ENCODE measurements at places on chromosomes 3 and 15. TPM values are rescaled to one million over a fixed set of nuclear protein-coding genes. Genes with fewer than 3 reads are reported as not detected.

KLHL40 gene
- total RNA-seq = not detected

CHAC1 gene
- 9.5 TPM for total RNA-seq

TF gene
- total RNA-seq = not detected

RETNLB gene
- total RNA-seq = not detected

CFAP91 gene
- total RNA-seq = not detected

SLC22A14 gene
- 0.12 TPM for total RNA-seq

CP gene
- total RNA-seq = 0.39 TPM

PPIP5K1 gene
- total RNA-seq = 16.7 TPM

HESX1 gene
- total RNA-seq = 1.9 TPM

CCDC13 gene
- 0.48 TPM for total RNA-seq

ARPIN gene
- 12.0 TPM for total RNA-seq

GOLGA8F gene
- not detected for total RNA-seq

DNA sequence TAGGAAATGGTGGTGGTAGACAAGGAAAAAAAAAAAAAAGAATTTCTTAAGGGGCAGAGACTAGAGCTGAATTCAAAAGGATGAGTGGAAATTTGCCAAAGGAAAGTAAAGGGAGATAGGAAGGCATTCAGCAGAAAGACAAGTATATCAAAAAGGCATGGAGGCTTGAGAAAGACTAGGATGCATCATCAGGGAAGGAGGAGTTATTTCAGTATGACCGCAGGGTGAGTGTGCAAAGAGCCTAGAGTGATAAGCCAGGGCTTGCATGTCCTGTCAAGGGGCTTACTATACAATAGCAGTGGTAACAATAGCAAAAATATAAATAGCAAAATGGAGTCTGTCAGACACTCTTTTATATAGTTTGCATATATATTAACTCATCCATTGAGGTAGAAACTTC is 112.0 kb downstream of the FRMD4B start:
- peak; percentile 23 for DNase-seq

GRCh38 chr3:167700046-167700445 is 34.6 kb downstream of the PDCD10 start:
- DNase-seq = no peak

DNA sequence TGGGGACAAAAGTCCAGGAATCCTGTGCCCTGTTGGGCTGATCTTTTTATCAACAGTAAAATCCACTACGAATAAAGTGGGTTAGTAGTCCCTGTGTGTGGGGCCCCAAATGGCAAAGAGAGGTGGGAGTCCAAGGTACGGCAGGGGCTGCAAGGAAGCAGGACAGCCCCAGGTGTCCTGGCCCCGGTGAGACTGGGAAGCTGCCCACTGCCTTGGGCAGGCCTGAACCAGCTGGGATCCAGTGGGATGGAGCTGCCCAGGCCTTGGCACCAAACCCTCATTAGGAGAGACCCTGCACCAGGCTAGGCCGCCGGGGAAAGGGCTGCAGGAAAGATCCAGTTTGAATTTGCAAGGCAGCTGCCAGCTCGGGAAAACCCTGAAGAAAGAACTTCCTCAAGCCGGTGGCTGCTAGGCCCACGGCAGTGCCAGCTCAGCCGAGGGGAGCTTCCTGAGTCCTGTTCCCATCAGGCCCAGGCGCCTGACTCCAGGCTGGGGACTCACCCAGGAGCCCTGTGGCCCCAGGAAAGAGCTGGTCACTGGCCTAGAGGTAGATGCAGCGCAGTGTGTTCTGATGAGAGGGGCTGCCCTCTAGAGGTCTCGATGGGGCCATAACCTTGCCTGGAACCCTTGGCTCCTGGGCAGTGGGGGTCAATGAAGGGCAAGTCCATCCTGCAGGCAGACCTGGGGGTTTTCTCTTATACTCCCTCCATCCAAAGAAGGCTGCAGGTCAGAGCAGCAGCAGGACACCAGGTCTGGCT is 14.4 kb upstream of the GNAI2 start:
- DNase-seq = no peak

GRCh38 chr15:40743921-40744814 is 10.9 kb downstream of the RMDN3 start:
- peak; percentile 68 for DNase-seq

- DNase-seq = no peak
Measured at GRCh38 chr3:53199834-53200233, 38.8 kb downstream of the PRKCD start.

DNA sequence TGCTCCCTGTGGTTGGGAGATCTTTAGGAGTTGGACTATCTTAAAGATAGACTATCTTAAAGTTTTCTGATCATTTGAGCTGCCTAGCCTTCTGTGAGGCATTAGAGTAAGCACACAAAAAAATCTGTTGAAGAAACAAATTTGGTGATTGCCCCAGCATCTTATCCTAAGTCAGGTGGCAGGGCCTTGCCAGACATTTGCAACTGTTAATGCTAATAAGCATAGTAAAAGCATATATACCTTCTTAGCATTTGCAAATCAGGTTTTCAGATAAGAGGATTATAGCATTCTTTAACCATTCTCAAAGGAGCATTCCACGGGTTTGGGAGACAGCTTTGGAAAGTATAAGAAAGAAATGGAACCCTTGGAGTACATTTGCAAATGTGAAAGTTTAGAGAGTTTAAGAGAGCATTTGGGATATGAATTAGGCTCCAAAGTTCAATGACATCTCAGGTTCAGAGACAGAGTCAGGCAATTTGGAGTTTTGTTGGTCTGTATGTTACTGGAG is 61.0 kb downstream of the SEMA6D start:
- no peak for DNase-seq

DNA sequence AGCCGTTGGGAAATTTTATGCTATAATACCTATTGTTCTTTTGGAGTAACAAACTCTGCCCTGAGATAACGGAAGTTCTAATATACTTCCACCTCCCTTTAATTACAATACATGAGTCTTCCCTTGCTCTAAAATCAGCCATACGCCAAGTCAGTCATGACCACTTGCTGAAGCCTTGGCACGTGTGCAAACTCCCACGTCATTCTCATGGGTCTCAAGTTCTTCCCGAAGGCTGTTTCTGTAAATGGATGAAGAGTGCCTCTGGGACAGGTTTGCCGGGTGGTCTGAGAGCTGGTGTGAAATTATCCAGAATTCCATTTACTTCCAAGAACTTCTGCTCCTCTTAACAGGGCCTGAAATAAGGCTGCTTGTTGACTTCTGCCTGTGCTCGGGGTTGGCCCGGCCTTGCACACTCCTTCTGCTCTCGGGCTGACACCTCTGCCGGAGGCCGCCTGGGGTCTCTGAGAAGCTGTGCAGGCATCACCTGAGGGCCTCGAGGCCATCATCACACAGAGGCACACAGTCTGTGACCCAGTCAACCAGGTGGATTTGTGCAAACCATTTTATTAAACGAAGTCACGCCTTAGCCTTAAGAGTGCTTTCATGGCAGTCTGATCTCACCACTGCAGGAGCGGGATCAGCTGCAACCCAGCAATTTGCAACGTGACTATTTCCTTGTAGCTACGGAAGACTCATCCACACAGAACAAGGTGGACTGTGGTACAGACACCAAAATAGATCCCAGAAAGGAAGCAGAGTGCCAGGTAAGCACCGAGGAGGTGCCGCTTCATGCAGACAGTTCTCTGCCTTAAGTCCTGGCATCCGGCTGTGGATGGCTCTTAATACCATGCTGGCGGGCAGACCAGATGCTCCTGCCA is 120.1 kb downstream of the ADAMTS17 start:
- DNase-seq = no peak

DNA sequence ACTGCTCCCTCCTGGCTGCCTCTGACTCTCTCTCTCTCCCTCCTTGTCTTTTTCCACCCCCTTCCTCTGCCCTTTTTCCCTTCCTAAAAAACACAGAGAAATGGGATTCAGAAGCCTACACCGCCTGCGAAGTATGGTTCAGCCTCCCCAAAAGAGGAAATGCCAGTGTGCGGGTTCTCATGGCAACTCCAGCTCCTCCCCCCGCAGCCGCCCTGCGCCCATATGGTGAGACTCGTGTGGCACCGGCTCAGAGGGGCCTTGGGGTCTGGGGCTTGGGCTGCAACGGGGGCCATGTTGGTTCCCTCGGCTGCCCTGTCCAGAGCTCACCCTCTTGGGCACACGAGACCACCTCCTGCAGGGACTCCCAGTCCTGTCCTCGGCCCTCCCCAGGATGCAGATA is 23.6 kb upstream of the LINGO1 start:
- no peak for DNase-seq

- no peak for DNase-seq
Measured at GRCh38 chr3:184781801-184782200, 30.2 kb upstream of the VPS8 start.

DNA sequence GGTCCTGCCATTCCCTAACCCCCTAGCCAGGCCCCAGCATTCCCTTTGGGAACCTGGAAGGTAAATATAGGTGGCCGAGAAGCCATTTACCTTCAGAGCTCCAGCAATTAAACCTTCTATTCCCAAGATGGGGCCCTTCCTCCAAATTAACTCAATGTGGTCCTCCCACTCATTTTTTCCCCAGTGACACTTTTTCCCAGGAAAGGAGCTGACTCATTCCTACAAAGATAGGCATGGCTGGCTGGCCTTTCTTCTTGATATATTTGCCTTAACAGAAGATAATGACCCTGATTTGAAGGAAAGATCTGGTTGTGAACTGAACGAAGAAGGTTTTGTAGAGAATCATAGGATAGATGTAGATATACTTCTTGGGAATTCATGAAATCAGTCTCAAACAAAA is 279.0 kb upstream of the VEPH1 start:
- peak; percentile 67 for DNase-seq

DNA sequence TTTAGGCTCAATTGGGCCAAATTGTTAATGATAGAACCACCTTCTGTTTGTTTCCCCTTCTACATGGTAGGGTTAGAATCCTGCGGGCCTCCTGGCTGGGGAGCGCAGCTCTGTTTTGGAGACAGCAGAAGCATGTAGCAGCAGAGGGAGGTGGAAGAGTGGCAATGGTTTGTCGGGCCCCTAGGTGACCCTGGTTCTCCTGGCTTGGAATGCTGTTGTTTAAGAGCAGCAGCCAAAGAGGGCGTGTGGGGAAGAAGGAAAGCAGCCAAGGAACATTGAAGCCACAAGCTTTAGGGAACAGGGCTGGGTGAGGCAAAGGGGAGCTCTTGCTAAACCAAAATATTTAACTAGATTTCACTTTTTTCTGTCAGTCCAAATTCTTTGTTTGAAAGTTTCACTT is 213.7 kb upstream of the NR2E3 start:
- DNase-seq = peak; percentile 57

DNA sequence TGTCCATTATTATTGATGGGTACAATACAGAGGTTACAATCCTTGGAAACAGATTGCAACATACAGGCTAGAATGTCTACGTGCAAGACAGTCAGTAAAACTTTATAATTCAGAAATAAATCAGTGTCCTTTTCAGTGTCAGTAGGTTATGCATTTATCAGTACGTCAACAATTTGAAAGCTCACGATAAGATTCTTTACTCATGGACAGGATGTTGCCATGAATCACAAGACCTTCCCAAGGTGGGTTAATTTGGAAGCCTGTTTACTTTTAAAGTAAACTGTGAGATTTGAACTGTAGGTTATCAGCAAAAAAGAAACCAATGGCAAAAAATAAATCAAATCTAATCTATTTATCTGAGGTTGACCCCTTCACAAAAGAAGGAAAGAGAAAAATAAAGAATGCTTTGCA is 243.9 kb upstream of the AGTR1 start:
- no peak for DNase-seq

- peak; percentile 64 for DNase-seq
Measured at GRCh38 chr15:57213862-57214261, 162.4 kb upstream of the CGNL1 start.

DNA sequence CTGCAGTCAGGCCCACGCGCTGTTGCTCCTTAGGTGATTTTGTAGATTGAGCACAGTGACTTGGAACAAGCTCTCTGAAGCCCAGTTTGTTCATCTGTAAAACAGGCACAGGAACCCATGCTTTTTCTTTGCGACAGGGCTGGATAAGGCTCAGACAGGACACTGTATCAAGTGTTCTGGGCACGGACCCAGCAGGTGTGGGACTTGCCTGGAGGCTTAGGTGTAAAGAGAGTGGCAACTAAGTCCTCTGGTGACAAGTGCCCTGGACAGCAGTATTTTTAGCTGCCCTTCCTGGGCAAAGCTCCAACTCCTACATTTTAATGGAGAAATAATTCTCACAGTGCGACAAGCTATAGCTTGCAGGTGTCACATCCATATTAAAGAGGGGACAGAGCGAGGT is 32.2 kb downstream of the CD276 start:
- no peak for DNase-seq
